ENCODE measurements at places on chromosomes 1 and 21. TPM values are rescaled to one million over a fixed set of nuclear protein-coding genes. Genes with fewer than 3 reads are reported as not detected.

GRCh38 chr1:162541619-162542141 is 19.8 kb upstream of the UAP1 start:
- no peak for DNase-seq
- H3K27ac ChIP-seq = no peak overlapping the region
- H3K4me1 ChIP-seq = no peaks in the 10 kb centered on the region
- no peak overlapping the region for H3K4me3 ChIP-seq

The OR2AK2 gene
- not detected for polyA plus RNA-seq

GRCh38 chr1:19037659-19038058 is 81.2 kb upstream of the IFFO2 start:
- H3K27me3 ChIP-seq = 0 out of 2 replicates have a peak, but pooled peaks cover 2% of the 10 kb centered on the region
- no peak overlapping the region for H3K4me3 ChIP-seq

GRCh38 chr1:19203440-19203839 is 6.6 kb downstream of the UBR4 start:
- peaks cover 14% of the 10 kb centered on the region for H3K36me3 ChIP-seq
- H3K4me1 ChIP-seq = peaks cover under 1% of the 10 kb centered on the region
- H3K27me3 ChIP-seq = no peaks in the 10 kb centered on the region
- H3K27ac ChIP-seq = no peak overlapping the region
- DNase-seq = no peak

The DNAH14 gene
- polyA plus RNA-seq = 8.4 TPM

The C1orf141 gene
- not detected for polyA plus RNA-seq

DNA sequence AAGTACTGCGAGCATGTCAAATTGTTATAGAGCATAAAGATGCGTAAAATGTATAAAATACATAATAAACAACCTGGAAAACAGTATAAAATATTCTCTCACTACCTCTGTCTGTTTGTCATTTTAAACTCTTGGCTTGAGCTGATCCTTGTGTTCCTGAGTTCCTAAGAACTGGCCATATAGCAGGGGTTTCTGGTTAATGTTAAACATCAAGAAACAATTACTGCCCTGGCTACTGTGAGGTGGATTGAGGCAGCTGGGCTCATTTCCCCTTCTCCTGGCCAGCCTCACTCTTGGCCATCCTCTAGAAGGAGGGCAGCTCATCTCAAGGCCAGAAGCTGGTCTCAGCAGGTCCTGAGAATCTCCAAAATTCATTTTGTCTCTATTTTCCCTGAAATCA is 297.3 kb upstream of the USP24 start:
- H3K27me3 ChIP-seq = no peaks in the 10 kb centered on the region
- H3K27ac ChIP-seq = no peak overlapping the region
- no peak overlapping the region for H3K4me3 ChIP-seq
- DNase-seq = no peak
- no peaks in the 10 kb centered on the region for H3K36me3 ChIP-seq

The DDR2 gene
- 1.00 TPM for polyA plus RNA-seq

- no peaks in the 10 kb centered on the region for H3K36me3 ChIP-seq
- H3K4me1 ChIP-seq = no peaks in the 10 kb centered on the region
- H3K27ac ChIP-seq = no peak overlapping the region
- no peak for DNase-seq
- H3K27me3 ChIP-seq = no peaks in the 10 kb centered on the region
Measured at GRCh38 chr1:104874044-104874443, 1124.3 kb downstream of the AMY1C start.

The GBP6 gene
- not detected for polyA plus RNA-seq

DNA sequence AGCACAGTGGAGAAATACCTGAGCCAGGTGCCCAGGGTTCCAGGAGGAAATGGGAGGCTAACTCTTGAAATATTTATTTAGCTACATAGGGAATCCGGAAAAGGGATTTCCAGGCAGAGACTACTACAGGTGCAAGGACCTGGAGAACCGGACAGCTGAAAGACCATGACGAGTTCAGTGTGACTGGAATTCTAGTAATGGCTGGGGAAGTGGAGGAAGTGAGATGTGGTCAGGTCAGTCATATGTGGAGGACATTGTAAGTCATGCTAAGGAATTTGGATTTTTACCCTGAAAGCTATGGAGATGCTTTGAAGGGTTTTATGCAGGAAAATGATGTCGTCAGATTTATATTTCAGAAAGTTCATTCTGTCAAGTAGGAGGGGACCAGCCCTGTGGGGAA is 1.8 kb downstream of the CAP1 start:
- no peaks in the 10 kb centered on the region for H3K27me3 ChIP-seq
- no peak overlapping the region for H3K4me3 ChIP-seq
- H3K27ac ChIP-seq = no peak overlapping the region
- peaks cover 4% of the 10 kb centered on the region for H3K4me1 ChIP-seq
- DNase-seq = no peak

GRCh38 chr1:18823438-18823837 is 36.0 kb downstream of the TAS1R2 start:
- H3K27me3 ChIP-seq = no peaks in the 10 kb centered on the region
- no peak overlapping the region for H3K4me3 ChIP-seq
- DNase-seq = no peak
- H3K4me1 ChIP-seq = 0 out of 2 replicates have a peak, but pooled peaks cover under 1% of the 10 kb centered on the region
- H3K27ac ChIP-seq = no peak overlapping the region

DNA sequence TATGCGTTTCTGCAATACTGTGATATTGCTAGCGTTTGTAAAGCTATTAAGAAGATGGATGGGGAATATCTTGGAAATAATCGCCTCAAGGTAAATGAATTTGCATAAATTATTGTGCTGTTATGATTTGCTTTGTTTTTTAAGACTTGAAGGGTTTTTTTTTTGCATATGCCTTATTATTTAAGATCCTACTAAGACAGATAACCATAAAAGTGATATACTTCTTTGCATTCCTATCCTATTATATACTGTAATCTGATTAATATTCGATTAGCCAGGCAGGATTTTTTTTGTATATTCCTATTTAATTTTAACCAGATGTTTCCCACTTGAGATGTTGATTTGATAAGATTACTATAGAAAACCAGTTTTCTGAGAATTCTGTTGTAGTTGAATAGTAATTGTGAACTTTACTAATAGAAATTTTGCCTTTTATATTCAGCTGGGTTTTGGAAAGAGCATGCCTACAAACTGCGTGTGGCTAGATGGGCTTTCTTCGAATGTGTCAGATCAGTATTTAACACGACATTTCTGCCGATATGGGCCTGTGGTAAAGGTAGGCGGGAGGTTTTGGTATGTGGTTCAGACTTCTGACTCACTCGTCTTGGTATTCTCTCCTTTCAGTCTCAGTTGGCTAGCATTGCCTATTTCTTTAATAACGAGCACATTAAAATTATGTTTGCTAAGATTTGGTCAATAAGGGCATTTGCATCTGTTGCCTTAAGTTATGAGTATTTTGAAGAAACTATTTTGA is 56.8 kb downstream of the ZBTB17 start:
- no peak for DNase-seq
- H3K4me3 ChIP-seq = no peak overlapping the region
- H3K27ac ChIP-seq = no peak overlapping the region

The KCNK2 gene
- polyA plus RNA-seq = 0.59 TPM

GRCh38 chr1:161379071-161379470 is 11.4 kb upstream of the CFAP126 start:
- no peaks in the 10 kb centered on the region for H3K27me3 ChIP-seq
- H3K27ac ChIP-seq = no peak overlapping the region
- H3K36me3 ChIP-seq = no peaks in the 10 kb centered on the region
- no peak overlapping the region for H3K4me3 ChIP-seq
- DNase-seq = no peak

- DNase-seq = no peak
- no peaks in the 10 kb centered on the region for H3K27me3 ChIP-seq
- no peaks in the 10 kb centered on the region for H3K4me1 ChIP-seq
- no peaks in the 10 kb centered on the region for H3K36me3 ChIP-seq
- H3K27ac ChIP-seq = no peak overlapping the region
- no peak overlapping the region for H3K4me3 ChIP-seq
Measured at GRCh38 chr21:33866826-33867225, 48.8 kb downstream of the ATP5PO start.

The STMN1 gene
- polyA plus RNA-seq = 78.4 TPM

DNA sequence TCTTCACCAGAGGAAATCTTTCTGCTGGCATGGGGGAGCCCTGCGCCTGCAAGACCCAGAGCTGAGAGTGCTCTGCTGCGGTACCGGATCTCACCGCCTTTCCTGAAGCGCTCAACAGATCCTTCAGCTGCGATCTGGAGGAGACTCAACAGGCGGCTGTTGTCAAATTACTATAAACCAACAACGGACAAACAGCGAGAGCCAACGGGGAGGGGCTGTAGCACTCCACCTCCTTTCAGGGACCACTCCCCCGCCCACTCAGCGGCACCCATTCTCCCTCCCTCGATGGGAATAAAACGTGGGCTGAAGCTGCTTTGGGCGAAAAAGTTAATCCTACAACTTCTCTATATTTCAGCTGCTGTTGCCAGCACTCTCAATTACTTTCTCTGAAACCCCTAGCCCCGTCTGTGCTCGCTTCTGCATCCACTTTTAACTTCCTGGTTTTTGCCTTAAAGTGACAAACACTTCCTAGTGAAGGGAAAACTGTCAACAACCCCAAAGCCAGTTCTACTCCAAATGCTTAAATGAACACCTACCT is at the start of gene FMO5:
Gene FMO5, minus strand, starts transcription at position 147 of the 538 bp plus-strand sequence. CDS start 310 bp downstream, outside the sequence.
- H3K27me3 ChIP-seq = peaks cover 3% of the 10 kb centered on the region
- H3K36me3 ChIP-seq = no peaks in the 10 kb centered on the region
- H3K4me1 ChIP-seq = peaks cover 5% of the 10 kb centered on the region
- no peak within 1 kb of the TSS for H3K27ac ChIP-seq
- H3K4me3 ChIP-seq = peak within 1 kb of the TSS; percentile 82
- peak; percentile 65 for DNase-seq

- no peaks in the 10 kb centered on the region for H3K27me3 ChIP-seq
- no peak overlapping the region for H3K4me3 ChIP-seq
- no peaks in the 10 kb centered on the region for H3K4me1 ChIP-seq
- H3K36me3 ChIP-seq = no peaks in the 10 kb centered on the region
Measured at GRCh38 chr1:241695246-241696171, 43.4 kb downstream of the WDR64 start.

DNA sequence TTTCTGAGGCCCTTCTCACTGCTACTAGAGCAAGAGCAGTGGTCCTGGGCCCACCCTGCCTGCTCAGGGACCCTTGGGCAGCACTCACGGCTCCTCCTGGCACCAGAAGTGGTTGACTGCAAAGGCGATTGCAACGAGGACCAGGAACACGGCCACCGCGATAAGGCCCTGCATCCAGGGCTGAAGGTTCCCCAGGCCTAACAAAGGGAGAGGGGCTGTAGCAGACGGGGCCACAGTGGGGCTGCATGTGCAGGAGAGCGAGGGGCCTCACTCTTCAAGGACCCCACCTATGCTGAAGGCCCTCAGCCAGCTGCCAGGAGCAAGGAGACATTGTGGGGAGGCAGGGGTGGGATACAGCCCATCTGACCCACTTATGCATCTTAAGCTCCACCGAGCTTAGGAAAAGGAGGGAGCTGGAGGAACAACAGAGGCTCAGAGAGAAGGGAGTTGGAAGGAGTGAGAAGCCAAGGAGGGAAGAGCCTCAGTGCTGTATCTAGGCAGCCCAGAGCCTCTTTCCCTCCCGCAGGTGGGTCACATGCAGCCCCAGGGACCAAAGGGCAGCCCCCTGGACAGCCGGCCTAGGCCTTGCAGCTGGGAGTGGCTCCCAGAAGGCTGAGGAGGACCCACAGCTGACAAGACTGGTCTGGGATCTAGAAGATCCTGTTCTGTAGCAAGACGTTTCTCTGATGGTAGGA is 2.5 kb downstream of the PDZK1IP1 start:
- H3K27ac ChIP-seq = no peak overlapping the region
- no peaks in the 10 kb centered on the region for H3K27me3 ChIP-seq
- no peaks in the 10 kb centered on the region for H3K36me3 ChIP-seq
- H3K4me1 ChIP-seq = peaks cover 2% of the 10 kb centered on the region
- DNase-seq = no peak
- H3K4me3 ChIP-seq = no peak overlapping the region

All from H1 (cell line).